ENCODE measurements at places on chromosomes 1 and 21.

- DNase-seq = peak; percentile 74
Measured at GRCh38 chr1:87335175-87335884, 6.7 kb downstream of the LMO4 start.

DNA sequence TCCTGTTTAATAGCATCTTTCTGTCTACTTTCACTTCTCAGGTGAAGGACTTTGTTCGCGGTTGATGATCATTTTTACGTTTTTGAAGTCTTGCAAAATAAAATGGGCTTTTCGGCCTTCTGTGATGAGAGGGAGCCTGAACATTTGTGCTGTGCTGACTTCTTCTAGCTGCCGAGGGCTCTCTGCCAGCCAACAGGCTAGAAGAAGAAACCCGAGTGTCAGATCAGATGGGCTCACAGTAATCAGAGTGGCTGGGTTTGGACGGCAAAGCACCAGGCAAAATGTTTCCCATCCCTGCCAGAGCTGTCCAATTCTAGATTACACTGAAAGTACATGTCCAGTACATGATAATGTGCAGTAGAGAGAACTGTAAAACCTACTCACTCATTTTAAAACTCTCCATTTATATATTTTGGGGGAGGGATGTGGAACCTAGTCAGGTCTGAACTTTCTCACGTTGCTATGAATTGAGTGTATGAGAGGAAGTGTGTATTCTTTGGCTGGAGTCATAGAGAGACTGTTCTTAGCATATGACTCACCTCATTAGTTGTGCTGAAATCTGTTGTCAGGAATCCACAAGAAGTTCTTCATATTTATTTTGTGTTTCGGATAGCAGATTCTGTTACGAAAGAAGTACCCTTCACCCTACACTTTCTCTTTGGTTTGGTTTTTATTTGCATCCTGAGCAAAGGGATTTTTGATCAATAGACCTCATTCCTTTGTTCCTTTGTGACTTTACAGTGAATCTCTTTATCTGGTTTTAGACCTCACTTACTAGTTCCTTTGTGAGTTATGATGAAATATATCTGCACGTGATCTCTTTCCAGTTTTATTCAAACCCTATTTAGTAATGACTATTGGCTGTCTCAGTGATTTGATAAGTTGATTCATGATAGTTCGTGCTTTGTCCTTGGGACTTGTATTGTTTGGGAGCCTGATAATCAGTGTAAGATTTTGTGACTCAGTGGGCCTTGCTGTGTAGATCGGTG lies 4.8 kb downstream of the ATP1A1 start:
- DNase-seq = peak; percentile 53

DNA sequence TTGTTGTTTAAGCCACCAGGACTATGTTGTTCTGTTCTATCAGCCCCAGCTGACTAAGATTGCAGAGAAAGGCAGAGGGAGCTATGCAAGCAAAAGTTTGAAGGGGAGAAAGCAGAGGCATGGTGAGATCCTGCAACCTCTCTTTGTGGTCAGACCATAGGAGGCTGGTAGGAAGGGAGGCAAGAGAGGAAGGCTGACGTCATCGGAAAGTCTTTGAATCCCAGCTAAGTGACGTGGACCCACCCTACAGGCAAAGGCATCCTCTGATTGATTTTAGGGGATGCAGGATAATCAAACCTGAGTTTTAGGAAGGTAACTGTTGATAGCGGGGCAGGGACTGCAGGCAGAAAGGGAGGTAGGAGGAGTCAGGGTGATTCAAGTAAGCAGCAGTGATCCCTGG lies 23.3 kb upstream of the TNNI1 start:
- DNase-seq = no peak

DNA sequence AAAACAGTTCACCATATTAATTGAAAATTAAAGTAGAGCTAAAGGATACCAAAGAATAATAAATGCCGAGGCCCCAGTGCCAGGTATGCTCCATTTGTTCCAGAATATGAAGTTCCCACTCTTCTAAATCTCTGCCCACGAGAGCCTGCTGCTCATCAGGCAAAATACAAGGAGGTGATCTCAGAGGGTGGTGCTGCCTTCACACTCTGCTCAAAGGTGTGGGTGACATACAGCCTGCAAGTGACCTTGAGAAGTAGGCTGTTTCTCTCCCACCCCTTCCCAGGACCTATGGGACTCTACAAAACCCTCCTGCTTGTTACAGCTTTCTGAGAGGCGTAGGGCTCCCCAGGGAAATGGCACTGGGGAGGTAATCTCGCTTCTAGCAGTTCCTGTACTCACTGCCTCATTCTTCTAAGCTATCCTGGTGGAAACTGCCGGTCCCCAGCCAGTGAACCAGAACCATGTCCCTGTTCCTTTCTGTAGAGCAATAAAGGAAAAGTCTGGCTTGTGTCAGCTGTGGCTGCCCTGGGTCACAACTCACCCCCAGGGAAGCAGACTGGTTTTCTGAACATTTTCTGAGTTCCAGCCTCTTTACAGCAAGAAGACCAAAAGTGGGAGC lies 26.9 kb upstream of the DPT start:
- no peak for DNase-seq

DNA sequence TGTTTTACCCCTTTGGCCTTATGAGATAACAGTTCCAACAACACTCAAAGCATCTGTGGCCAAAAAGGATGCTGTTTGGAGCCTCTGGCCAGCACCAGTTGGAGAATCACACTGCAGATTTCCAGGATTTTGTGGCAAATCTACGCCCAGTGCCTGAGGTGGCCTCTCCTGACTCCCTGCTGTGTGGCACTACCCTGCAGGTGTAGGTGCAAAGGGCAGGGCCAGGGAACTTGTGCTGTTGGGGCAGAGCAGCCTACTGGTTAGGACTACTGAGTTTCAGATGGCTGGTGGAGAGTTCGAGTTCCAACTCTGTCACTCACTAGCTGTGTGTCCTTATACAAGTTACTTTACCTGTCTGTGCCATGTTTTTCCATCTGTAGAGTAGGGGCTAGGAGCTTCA lies 170.5 kb downstream of the PTPRU start:
- no peak for DNase-seq

DNA sequence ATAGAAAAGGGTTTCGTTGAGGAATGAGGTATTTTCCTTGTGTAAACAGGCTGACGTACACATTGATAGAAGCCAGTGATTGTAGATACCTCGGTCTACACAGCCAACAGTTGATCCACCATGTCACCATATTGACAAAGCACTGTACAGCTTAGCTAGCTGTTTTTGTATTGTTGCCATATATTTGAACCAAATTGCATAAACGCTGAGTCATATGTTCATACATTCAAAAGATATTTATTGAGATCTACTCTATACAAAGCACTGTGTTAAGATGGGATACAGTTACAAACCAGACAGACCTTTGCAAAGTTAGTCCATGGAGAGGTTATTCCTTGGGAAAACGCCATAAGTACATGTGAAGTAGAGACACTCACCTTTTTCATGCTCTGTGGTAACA lies 132.4 kb upstream of the ATP1B1 start:
- DNase-seq = no peak

DNA sequence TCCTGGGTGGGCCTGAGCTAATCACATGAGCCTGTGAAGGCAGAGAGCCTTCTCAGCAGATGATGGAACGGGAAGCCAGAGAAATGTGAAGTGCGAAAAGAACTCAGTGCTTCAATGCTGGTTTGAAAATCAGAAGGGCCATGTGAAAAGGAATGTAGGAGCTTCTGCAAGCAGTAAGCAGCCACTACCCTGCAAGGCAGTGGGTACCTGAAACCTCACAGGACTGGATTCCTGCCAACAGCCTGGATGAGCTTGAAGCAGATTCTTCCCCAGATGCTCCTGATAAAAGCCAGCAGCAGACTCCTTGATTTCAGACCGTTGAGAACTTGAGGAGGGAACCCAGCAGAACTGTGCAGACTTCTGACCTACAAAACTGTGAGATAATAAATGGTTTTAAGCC lies 158.6 kb downstream of the SYT2 start:
- no peak for DNase-seq
